Osteoblast (primary cell): ENCODE measurements at places on chromosomes 5 and 9. TPM values are rescaled to one million over a fixed set of nuclear protein-coding genes. Genes with fewer than 3 reads are reported as not detected.

DNA sequence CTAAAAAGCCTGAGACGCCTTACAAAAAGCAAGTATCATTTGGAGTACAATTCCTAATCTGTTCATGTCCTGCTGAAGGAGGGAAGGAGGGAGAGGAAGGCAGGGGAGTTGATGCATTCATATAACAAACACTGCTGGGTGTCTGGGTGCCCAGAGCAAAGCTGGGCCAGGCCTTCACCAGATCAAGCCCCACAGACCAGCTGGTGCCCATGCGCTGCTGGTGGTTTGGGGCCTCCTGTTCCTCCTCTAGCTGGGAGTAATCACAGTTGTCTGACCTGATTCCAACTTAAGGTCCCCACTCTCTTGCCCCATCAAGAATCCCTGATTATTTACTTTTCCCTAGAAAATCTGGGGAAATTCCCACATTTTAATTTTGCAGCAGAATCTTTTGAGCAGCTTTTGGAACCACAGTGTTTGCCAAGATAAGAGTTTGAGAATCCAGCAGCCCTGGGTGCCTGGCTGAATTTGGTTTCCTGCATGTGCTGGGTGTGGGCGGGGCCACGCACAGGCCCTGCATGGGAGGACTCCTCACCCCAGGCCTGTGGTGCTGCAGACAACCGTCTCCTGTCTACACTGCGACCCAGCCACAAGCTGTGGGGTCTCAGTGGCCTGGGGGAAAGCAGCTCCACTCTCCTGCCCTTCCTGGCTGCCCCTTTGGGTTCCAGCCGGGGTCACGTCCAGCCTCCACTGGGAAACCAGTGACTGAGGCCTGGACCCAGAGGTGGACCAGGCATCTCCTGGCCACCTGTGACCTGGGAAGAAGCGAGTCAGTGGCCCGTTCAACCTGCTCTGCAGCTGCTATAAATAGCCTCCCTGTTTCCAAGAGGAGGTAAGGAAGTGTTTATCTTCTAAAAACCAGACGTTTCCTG is 47.5 kb downstream of the NEURL1B start:
- peaks cover 4% of the 10 kb centered on the region for H3K4me1 ChIP-seq
- no peak overlapping the region for H3K4me3 ChIP-seq
- H3K36me3 ChIP-seq, result no peaks in the 10 kb centered on the region

DNA sequence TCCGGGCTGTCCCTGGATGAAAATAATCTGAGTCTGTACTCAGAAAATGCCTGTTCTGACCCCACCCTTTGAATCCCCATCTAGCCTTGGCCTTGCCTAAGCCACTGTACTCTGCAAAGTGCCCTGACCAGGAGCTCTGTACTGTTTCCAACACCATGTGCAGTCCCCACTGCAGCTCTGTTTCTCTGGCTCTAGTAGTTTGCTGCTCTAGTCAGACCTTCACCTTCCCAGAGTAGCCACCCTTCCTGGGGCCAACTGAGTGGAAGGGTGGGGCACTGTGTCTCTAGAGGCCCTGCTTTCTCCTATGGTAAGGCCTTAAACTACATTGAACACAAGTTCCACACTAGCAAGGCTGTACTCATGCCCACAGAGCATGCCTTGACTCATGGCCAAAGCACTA is 31.9 kb downstream of the P4HA2 start:
- H3K27ac ChIP-seq, result no peak overlapping the region
- no peak overlapping the region for H3K4me3 ChIP-seq
- DNase-seq, result no peak
- H3K36me3 ChIP-seq, result peaks cover 75% of the 10 kb centered on the region
- H3K27me3 ChIP-seq, result no peaks in the 10 kb centered on the region
- H3K4me1 ChIP-seq, result no peaks in the 10 kb centered on the region

DNA sequence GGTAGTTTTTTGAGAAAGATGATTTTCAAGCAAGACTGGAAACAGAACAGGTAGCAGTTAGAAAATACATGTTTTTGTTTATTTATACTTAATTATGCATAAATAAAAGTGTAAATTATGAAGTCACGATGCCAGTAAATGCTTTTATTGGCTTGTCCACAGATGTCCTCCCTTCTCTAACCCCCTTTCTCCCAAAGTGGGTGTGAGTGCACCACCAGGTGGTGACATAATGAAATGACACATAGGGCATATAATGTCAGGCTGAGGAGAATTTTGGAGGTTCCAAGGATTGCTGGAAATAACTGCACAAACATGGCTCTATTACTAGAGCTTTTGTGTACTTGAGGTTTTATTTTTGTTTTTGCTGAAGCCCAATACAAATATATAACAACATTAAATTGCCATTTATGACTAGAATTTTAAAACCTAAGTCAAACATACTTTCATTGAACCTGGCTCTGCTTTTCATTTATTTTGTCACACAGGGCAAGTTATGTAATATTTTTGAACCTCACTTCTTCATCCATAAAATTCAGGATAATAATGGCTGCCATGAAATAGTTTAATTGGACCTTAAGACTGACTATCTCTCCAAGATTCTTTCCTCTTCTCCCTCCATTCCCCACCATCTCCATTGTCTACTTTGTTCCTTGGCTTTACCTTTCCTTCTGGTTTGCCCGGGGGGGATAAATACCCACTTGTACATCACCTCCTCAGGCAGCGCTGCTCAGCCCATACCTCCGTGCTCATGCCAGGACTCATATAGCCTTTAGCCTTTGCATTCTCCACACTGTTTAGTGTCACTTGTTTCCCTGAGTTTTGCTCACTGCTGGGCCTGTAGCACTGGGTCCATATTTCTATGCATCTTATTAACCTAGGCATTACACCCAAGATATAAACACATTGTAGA is 168.8 kb downstream of the PDE4D start:
- no peaks in the 10 kb centered on the region for H3K4me1 ChIP-seq
- H3K36me3 ChIP-seq, result no peaks in the 10 kb centered on the region
- H3K4me3 ChIP-seq, result no peak overlapping the region

GRCh38 chr5:71923755-71924154 is 183.5 kb upstream of the MAP1B start:
- no peaks in the 10 kb centered on the region for H3K36me3 ChIP-seq
- no peak overlapping the region for H3K27ac ChIP-seq
- peaks cover 27% of the 10 kb centered on the region for H3K4me1 ChIP-seq
- no peak overlapping the region for H3K4me3 ChIP-seq
- no peak for DNase-seq
- H3K27me3 ChIP-seq, result no peaks in the 10 kb centered on the region

DNA sequence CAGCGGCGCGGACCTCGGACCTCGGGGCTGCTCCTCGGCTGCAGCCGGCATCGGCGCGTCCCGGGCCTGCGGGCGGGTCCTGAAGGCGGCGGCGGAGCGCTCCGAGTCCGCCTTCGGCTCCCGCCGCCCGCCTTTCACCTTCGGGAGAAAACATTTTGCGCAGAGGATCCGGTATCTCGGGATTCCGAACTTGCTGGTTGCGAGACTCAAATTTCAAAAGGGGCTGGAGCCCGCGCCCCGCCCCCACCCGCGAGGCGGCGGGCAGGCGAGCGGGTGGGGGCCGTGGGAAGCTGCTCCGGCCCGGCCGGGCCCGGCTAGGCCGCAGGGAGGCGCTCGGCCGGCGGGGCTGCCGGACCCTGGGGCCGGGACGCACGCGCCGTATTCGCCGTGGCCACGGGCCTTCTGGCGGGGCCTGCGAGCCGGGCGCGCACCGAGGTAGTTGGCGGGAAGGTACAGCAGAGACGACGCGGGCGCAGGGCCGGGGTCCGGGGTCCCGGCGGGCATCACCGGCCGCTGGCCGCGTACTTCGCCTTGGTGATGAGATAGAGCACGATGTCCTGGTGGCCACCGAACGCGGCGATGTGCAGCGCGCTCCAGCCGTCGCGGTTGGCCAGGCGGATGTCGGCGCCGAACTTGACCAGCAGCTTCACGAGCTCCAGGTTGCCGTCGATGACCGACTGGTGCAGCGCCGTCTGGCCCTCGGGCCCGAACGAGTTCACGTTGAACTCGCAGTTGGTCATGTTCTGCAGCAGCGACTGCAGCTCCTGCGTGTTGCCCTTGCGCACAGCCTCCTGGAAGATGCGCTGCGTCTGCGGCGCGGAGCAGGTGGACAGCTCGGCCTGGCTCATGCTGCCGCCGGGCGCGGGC is 757 bp downstream of the NRARP start:
- peak overlapping the region; percentile 41 for H3K4me3 ChIP-seq
- DNase-seq, result no peak
- H3K4me1 ChIP-seq, result peaks cover 8% of the 10 kb centered on the region
- no peaks in the 10 kb centered on the region for H3K36me3 ChIP-seq

The SUSD3 gene
- total RNA-seq, result 0.36 and 0.88 TPM in 2 replicates

The MYOZ3 gene
- total RNA-seq, result under 0.01 TPM in 1 of 2 replicates, not detected in the other
